Lung (tissue), 17 donors: ENCODE measurements at places on chromosomes 16 and 17. TPM values are rescaled to one million over a fixed set of nuclear protein-coding genes. Genes with fewer than 3 reads are reported as not detected.

DNA sequence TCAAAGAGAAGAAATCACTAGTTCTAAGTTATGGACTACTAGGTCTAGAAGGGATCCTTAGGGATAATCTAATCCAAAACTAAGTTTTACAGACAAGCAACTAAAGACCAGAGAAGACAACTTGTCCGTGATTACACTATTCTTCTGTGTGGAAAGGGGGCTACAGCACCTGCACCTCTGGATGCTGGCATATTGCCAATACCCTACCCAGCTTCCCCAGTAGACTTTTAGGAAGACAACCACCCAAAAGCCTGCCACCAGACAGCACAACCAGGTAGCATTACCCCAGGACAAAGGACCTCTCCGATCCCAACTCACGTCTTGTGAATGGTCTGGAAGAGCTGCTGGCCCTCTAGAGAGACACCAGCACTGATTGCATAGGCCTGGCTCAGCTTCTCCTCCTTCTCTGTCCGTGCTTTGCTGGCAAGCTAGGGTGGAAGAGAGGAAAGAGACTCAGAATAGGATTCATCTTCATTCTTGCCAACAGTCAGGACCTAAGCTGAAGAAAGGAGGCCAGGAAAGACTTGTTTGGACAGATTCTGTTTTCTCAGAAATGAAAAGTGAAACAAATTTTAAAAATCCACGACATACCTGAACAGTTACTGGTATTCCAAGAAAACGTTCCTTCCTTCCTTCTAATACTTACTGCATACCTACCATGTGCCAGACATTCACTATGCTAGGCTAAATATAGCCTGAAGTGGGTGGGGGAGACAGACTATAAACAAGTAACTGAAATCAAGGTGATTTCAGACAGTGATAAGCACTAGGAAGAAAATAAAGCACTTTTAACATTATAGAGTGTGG is 25.3 kb upstream of the TMEM101 start:
- no peak overlapping the region for H3K27ac ChIP-seq
- H3K27me3 ChIP-seq: no peaks in the 10 kb centered on the region
- peaks cover 10% of the 10 kb centered on the region for H3K4me1 ChIP-seq
- peaks cover 9% of the 10 kb centered on the region for H3K36me3 ChIP-seq

The DPEP3 gene
- 0.40 TPM for total RNA-seq

DNA sequence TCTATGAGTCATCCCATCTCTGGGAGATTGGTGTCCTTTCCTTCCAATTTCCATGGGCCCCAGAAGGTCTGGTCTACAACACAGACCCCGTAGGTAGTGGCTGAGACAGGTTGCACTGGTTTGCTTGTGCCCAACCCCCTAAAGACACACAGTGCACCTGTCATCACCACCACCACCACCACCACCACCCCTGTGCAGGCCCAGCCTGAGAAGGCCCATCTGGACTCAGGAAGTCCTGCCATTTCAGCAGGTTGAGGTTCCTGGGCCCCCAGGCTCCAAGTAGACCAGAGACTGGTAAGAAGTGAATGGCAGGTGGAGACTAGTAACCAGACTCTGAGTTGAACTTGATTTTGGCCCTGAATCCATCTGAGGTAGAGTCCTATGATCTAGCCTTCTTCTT is 25.9 kb upstream of the PHB1 start:
- no peak for DNase-seq
- no peaks in the 10 kb centered on the region for H3K36me3 ChIP-seq
- H3K4me1 ChIP-seq: peaks cover 15% of the 10 kb centered on the region
- H3K4me3 ChIP-seq: no peak overlapping the region
- H3K27me3 ChIP-seq: peaks cover 8% of the 10 kb centered on the region
- H3K27ac ChIP-seq: no peak overlapping the region

DNA sequence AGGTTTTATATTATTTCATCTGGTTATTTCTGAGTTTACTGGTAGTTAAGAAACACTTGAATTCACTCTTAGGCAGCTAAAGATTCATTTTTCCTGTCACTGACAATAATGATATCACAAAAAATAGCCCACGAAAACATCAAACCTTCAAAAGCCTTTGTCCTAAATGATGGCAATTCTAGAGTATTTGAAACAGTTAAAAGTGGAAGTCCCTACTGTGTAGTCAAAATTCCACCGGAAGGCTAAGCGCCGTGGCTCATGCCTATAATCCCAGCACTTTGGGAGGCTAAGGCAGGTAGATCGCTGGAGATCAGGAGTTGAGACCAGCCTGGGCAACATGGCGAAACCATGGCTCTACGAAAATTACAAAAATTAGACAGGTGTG is 103.5 kb downstream of the HIC1 start:
- no peak overlapping the region for H3K27ac ChIP-seq
- peaks cover 10% of the 10 kb centered on the region for H3K4me1 ChIP-seq
- no peaks in the 10 kb centered on the region for H3K36me3 ChIP-seq
- no peaks in the 10 kb centered on the region for H3K27me3 ChIP-seq
- DNase-seq: no peak

GRCh38 chr17:7294614-7295153 is at the start of gene YBX2:
Gene YBX2, minus strand, starts transcription at chr17:7294639. Its CDS starts 139 bp downstream, at chr17:7294500.
- peaks cover 37% of the 10 kb centered on the region for H3K27me3 ChIP-seq
- H3K4me1 ChIP-seq: peaks cover 14% of the 10 kb centered on the region
- H3K4me3 ChIP-seq: no peak within 1 kb of the TSS
- H3K36me3 ChIP-seq: no peaks in the 10 kb centered on the region

The TMEM235 gene
- total RNA-seq: 0.97 TPM

The NOD2 gene
- 4.3 TPM for total RNA-seq
